ENCODE measurements at places on chromosomes 1 and 21. TPM values are rescaled to one million over a fixed set of nuclear protein-coding genes. Genes with fewer than 3 reads are reported as not detected.

Gene PRMT6
- total RNA-seq, result 22.3 TPM

Gene SLC2A5
- 4.5 TPM for total RNA-seq

Gene SPRR1A
- total RNA-seq, result not detected

Gene LRRC71
- not detected for total RNA-seq

Gene COL11A1
- not detected for total RNA-seq

Gene IGSF9
- total RNA-seq, result not detected

Gene FAM151A
- not detected for total RNA-seq

Gene ZMYND12
- 0.56 TPM for total RNA-seq

Gene CDK18
- 2.6 TPM for total RNA-seq

Gene SGIP1
- total RNA-seq, result not detected

Gene VWA5B1
- not detected for total RNA-seq

DNA sequence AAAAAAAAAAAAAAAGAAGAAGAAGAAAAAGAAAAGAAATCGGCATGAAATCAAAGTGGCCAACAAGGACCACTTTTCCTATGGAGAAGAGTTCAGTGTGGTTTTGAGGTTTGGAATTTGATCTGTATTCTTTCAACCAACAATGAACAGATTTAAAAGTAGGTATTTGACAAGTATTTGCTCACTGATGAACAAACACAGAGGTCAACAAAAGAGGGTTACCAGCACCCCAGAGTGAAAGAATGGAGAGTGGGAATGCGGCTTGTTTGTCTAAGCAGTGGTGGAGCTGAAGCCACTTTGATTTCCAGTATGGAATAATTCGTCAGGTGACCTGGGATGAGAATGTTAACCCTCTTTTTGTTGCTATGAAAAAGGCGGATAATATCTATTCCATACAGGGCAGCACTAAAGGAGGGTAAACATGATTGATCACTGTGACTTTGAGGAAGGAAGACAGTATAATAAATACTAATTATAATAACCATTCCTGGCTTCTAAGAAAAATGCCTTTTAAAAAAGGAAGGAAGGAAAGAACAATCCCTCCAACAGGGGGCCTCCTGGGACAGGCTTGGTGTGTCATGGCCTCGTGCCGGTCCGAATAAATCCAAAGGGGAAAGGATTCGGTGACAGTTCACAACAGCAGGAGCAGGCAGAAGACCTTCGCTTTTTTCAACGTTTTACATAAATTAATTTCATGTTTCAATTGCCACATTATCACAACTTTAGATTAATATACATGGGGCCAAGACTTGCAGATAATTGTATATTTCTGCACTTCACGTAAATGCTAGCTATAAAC, 37.2 kb upstream of the SIM2 start:
- DNase-seq, result no peak

DNA sequence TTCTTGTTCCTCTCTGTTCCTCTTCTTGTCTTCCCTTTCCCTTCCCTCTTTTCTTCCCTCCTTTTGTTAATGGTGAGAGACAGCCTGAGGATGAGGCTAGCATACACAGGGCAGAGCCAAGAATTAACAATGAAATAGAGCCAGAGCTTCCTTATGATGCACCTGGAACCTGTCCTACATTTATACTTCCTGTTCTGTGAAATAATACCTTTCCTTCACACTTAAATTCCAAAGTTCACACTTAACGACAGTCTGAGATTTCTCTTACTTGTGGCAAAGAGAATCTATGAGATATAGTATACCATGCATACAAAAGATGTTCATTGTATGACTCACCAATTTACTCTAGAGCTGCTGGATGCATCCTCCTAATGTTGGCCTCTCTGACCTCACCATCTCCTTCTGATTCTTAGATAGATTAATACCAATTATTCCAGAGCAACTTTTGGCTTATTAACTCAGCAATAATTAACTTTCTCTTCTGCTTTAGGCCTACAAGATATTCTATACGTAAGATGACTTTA, 30.8 kb upstream of the TSNAX start:
- DNase-seq, result no peak

GRCh38 chr1:6260433-6260934, 414 bp downstream of the GPR153 start:
- DNase-seq, result peak; percentile 31

GRCh38 chr1:15961492-15961891, 14.4 kb downstream of the ZBTB17 start:
- DNase-seq, result no peak

DNA sequence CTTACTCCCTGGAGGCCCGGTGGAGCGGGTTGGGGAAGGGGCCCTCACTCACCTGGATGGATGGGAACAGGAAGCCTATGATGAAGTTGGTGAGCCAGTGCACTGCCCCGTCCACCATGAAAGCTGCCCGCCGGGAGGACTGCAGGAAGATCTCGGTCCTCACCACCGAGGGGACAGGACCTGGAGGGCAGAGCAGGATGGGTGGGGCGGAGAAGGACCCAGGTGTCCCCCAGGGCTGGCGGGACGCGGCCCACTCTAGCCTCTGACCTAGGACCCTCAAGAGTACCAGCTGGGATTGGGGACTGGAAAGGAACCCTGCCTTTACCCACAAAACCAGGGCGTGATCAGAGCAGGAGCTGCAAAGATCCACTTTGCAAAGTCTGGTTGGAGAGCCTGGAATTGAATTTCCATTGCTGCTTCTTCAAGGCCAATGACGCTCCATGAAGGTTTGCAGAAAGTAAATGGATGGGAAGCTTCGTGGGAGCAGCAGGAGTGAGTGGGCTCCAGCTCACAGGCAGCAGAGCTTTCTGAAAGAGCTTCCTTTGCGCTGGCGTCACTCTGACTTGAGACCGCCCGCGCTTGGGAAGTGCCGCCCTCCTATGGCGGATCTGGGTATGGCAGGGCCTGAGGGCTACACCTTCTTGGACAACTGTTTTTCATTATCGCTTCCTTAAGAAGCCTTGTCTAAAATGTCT, 21.4 kb downstream of the SLC2A7 start:
- peak; percentile 74 for DNase-seq

DNA sequence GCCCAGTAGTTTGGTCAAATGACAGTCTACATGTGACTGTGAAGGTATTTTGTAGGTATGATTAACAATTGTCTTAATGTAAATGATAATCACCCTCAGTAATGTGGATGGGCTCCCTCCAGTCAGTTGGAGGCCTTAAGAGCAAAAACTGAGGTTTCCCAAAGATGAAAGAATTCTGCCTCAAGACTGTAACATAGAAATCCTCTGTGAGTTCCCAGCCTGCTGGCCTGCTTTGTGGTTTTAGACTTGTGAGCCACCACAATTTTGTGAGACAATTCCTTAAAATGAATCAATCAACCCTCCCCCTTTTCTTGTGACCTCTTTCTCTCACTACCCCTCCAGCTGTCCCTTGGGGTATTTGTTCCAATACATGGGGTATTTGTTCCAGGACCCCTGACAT, 226.4 kb upstream of the DPYD start:
- no peak for DNase-seq

- no peak for DNase-seq
Measured at GRCh38 chr1:185292237-185292636, 24.8 kb downstream of the IVNS1ABP start.

GRCh38 chr1:248788327-248788726, 32.8 kb upstream of the LYPD8 start:
- DNase-seq, result no peak

- no peak for DNase-seq
Measured at GRCh38 chr1:15362737-15363128, 47.0 kb upstream of the EFHD2 start.

DNA sequence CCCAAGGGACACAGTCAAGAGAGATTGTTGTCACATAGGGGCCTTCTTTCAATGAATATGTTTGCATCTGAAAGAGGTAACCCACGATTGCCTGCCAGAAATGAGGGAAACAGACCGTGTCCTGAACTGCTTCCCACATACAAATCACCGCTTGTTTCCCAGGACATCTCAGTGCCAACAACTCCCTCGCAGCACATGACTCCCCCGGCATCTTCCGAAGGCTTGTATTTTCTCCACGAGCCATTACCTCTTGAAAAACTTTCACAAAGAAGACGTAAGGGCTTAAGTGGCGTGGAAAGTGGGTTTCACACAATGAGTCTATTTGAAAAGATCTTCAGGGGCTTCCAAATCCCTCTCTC, 31.6 kb upstream of the PDE9A start:
- no peak for DNase-seq

DNA sequence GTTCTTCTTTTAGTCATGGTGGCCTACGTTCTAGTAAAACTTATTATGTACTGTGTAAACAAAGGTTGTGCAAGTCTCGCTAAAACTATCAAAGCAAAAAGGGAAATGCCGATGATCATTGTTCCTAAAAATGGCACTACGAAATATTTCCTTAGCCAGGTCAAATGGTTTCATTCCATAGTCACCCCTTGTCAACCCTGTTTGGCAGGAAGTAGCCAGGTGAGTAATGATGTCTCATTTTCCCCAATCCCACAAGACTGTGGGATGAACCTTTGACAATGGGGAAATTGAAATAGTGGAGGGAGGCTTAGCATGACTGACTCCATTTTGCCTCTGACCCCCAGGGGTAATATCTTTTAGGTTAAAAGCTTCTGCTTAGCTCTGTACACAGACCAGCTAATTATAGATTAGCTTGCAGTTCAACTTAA, 5.6 kb upstream of the REN start:
- no peak for DNase-seq

GRCh38 chr1:36177589-36178431, 21.9 kb downstream of the MAP7D1 start:
- DNase-seq, result no peak

DNA sequence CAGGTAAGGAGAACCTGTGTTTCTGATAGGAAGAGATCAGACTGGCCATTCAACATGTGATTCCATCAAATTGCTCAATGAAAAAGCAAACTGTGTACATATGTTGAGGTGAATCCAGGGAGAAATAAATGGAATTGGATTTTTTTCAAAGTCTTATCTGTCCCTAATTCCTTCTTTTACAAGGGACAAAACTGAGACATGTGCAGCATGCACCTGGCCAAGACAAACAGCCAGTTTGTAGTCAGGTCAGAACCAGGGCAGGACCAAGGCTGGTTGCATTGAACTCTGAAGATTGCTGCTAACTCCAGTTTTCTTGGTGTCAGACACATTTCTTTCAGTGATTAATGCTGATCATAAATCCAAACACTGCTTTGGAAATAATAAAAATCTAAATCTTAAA, 69.6 kb upstream of the CCDC190 start:
- DNase-seq, result no peak

GRCh38 chr1:199301472-199302217, 662.8 kb downstream of the PTPRC start:
- DNase-seq, result no peak

- no peak for DNase-seq
Measured at GRCh38 chr1:212879947-212880690, 22.0 kb downstream of the FLVCR1 start.

GRCh38 chr1:110774398-110774797, 98.5 kb upstream of the CD53 start:
- DNase-seq, result no peak

DNA sequence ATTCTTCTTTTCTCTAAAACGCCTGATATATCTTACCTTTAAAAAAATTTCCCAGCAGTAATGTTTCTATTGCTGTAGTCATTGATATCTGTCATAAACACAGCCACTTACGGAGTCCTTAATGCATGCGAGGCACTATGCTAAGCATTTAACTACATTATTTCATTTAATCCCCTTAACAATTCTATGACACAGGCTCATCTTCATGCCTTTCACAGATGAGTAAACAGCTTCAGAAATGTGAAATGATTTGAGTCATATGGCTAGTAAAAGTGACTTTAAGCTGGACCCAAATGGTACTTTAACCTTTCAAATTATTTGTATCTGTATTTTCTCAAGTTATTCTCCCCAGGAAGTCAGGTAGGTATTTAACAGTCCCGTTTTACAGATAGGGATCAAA, 125.1 kb upstream of the FGGY start:
- no peak for DNase-seq

GRCh38 chr21:35649186-35649585, 411.1 kb downstream of the SETD4 start:
- no peak for DNase-seq

DNA sequence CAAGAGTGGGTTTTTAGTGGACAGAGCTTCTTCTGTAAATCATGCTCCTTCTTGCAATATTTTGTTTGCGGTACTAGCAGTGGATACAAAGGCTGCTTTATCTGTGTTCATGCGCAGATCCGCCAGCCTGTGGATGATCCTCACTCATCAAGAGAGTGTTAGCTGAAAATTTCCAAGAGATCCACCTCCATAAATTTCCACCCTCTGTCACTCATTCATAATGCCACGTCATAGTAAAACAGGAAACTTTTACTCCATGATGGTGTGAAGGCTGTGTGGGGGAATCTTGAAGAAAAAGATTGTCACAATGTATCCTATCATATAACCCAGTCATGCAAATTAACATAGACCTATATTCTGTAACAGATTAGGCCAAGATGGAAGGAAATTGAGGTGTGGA, 4.4 kb upstream of the MAPKAPK2 start:
- no peak for DNase-seq

- DNase-seq, result no peak
Measured at GRCh38 chr1:9838946-9839345, 15.2 kb upstream of the CLSTN1 start.

DNA sequence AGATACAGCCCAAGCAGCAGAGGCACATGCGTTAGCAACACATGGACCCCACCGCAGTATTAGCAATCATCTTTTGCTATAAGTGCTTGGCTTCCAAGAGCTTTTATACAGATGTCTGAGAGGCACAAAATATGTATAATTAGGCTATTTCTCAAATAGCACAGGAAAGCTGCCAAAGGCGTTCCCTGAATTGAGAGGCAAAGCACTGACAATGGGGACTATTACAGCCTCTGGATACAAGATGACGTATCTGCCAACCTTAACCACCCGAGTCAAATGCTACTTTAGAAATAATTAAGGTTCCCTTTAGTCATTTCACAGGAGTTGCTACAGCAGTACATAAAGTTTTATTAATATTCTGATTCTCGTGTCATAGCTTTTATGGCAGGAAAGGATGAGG, 6.4 kb downstream of the STMN1 start:
- DNase-seq, result no peak

- no peak for DNase-seq
Measured at GRCh38 chr1:176517484-176517883, 54.5 kb downstream of the PAPPA2 start.

- DNase-seq, result no peak
Measured at GRCh38 chr21:37220433-37220980, 46.6 kb downstream of the VPS26C start.

DNA sequence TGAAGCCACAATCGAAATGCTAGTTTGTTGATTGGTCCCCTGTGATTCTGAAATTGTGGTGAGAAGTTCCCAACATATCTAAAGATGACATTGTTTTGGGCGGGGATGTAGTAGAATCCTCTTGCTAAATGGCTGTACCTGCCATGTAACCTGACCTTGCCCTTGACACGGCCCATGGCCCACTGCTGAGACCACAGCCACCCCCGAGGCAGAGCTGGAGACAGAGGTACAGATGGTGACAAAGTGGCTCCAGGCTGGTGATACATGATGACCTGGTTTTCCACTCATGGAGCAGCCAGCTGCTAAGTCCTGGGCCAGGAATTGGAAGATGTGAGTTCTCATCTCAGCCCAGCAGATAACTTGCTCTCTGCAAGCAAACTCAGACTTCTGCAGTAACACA, 226.5 kb downstream of the FOXD2 start:
- no peak for DNase-seq

Measured in activated B cell treated with CpG ODN at 0.5 μM for 24 hours (primary cell).